Aorta (tissue), 5 donors: ENCODE measurements at places on chromosomes 3 and 15. TPM values are rescaled to one million over a fixed set of nuclear protein-coding genes. Genes with fewer than 3 reads are reported as not detected.

DNA sequence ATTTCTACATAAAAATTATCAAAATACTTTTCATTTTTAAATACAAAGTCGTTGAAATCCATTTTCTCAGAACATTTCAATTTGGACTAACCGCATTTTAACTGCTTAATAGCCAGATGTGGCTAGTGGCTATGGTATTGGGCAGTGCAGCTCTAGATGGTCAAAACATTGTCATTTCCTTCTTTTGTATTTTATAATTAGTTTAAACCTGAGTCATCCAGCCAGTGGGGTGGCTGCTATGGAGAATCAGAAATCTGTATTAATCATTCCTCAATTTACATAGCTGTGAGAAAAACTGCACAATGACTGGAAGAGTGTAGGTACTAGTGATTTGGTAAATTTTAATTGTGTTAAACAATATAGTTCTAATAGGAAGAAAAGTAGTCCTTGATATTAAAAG lies 245.3 kb downstream of the PDZRN3 start:
- no peaks in the 10 kb centered on the region for H3K27me3 ChIP-seq
- no peak for DNase-seq
- H3K4me1 ChIP-seq = no peaks in the 10 kb centered on the region
- H3K36me3 ChIP-seq = peaks cover 5% of the 10 kb centered on the region
- H3K4me3 ChIP-seq = no peak overlapping the region

DBR1 gene
- total RNA-seq = 15.3 TPM

- no peak for DNase-seq
- no peaks in the 10 kb centered on the region for H3K27me3 ChIP-seq
- no peaks in the 10 kb centered on the region for H3K36me3 ChIP-seq
- H3K4me1 ChIP-seq = no peaks in the 10 kb centered on the region
- no peak overlapping the region for H3K4me3 ChIP-seq
Observed at GRCh38 chr15:76181705-76182107, 121.9 kb downstream of the TMEM266 start.

CDHR4 gene
- 0.26 TPM for total RNA-seq

GAP43 gene
- total RNA-seq = 1.1 TPM

DNA sequence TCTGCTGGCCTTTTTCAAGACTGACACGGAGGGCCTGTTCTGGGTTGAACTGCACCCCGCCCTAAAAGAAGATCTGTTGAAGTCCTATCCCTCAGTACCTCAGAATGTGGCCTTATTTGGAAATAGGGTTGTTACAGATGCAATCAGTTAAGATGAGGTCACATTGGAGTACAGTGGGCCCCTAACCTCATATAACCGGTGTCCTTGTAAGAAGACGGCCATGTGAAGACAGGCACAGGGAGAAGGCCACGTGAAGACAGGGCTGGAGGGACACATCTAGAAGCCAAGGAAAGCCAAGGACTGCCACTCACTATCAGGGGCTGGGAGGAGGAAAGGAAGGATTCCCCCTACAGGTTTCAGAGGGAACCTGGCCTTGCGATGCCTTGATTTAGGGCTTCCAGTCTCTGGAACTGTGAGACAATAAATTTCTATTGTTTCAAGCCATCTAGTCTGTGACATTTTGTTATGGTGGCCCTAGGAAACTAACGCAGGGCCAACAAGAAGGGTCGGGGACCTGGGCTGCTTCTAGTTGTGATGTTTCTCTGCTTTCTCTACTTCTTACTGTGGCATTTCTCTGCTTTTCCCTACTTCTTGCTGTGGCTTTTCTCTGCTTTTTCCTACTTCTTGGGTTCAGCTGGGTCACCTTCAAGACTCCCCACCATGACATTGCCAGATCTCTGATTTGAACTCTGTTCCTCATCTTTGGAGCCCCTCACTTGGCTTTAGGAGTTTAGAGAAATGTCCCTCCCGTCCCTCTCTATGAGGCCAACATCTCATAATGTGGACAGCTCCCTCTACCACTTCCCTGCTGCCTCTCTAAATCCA lies 4.8 kb upstream of the CCDC174 start:
- no peak overlapping the region for H3K4me3 ChIP-seq
- no peaks in the 10 kb centered on the region for H3K36me3 ChIP-seq
- DNase-seq = no peak

GRCh38 chr3:128063865-128064264 lies 11.6 kb downstream of the SEC61A1 start:
- H3K4me1 ChIP-seq = no peaks in the 10 kb centered on the region
- no peaks in the 10 kb centered on the region for H3K27me3 ChIP-seq
- H3K27ac ChIP-seq = no peak overlapping the region
- peaks cover 24% of the 10 kb centered on the region for H3K36me3 ChIP-seq

DNA sequence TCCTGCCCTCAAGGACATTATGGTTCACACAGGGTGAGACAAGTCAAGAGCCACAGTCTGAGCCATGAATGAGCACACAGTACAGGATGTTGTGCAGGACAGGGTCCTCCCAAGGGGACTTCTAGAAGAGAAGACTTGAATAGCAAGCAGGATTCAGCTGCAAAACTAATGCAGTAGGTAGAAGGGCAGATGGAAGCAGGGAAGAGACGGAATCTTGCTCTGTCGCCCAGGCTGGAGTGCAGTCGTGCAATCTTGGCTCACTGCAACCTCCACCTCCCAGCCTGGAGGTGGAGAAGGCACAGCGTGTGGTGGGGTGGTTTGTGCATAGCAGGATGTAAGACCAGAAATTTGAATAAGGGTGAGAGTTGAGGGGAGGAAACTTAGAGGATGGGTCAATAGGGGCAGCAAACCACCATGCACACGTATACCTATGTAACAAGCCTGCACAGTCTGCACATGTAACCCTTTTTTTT lies 8.0 kb downstream of the BCL2L10 start:
- H3K4me1 ChIP-seq = no peaks in the 10 kb centered on the region
- H3K4me3 ChIP-seq = no peak overlapping the region
- no peak overlapping the region for H3K27ac ChIP-seq
- no peaks in the 10 kb centered on the region for H3K27me3 ChIP-seq

A4GNT gene
- not detected for total RNA-seq

GRCh38 chr3:102718651-102719050 lies 283.8 kb downstream of the ZPLD1 start:
- no peak overlapping the region for H3K27ac ChIP-seq
- DNase-seq = no peak
- no peaks in the 10 kb centered on the region for H3K4me1 ChIP-seq
- H3K27me3 ChIP-seq = no peaks in the 10 kb centered on the region
- no peaks in the 10 kb centered on the region for H3K36me3 ChIP-seq
